ENCODE measurements at places on chromosomes 16 and 17. TPM values are rescaled to one million over a fixed set of nuclear protein-coding genes. Genes with fewer than 3 reads are reported as not detected.

DNA sequence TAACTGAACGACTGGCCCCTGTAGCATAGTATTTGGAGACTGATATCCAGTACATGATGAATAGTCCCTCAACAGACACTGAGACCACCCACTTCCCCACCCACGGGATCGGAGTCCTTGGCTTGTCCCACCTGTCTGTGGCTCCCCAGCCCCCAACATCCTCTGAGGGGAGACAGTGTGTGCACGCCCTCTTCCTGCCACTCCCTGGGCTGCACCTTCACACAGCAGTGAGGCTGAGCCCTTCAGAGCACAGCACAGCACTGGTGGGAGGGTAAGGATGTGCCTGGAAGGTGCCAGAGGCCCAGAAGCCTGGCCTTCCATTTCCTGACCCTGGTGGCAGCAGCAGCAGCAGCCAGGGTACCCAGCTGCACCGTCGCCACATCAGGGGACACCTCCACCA lies 11.0 kb downstream of the DNASE1 start:
- DNase-seq = no peak

Gene KRTAP2-2
- not detected for total RNA-seq

DNA sequence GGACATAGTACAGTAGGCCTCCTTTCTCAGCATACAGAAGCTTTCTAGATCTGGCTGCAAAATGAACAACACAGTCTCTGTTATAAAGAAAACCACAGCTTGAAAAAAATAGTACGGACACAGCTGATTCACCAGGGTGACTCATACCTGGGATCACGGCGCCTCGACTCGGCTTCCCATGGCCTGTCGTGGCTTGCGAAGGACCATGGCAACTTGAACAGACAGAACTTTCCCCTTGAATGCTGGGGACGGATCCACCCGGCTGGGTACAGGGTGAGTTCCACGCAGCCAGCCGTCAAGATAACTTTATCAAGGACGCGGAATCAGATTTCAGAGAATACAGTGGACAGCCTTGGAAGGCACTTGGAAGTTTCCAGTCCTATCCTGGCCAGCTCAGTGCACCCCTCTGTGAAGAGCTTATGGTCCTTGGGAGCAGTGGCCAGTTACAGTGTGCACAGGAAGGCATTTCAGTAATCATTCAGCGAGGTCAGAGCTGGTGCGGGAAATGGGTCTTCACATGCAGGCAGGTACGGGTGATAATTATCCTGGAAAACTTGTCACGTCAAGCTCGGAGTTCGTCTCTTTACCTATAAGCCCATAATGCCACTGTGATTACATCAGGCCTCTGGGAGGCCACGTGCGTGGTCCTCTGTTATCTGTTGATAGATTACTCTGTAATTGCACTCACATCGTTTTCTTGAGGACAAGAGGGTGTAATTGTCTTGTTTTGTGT lies 57.9 kb upstream of the MAF start:
- peak; percentile 83 for DNase-seq

Gene GNG13
- total RNA-seq = 0.52 TPM

Gene SLFN12L
- total RNA-seq = 5.6 TPM

GRCh38 chr16:3089717-3090592 lies 9.1 kb downstream of the ZSCAN10 start:
- no peak for DNase-seq

Gene POLR3K
- total RNA-seq = 14.9 TPM

DNA sequence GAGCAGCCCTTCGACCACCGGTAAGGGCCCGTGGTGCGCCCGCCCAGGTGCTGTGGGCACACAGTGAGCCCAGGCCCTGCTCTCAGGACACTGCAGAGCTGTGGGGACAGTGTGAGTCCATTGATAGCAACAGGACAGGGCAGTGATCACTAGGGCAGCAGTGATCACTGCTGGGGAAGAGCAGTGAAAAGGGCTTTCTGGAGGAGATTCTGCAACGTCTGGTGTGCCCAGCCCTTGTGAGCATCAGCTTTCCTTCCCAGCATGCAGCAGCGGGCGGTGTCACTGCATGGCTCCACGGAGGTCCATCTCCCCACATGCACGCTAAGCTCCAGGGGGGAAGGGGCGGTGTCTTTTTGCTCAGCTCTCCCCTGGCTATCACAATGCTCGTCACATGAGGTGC lies 32.1 kb downstream of the MAP1LC3B start:
- DNase-seq = no peak

Gene RHBDL3
- 0.99 TPM for total RNA-seq

DNA sequence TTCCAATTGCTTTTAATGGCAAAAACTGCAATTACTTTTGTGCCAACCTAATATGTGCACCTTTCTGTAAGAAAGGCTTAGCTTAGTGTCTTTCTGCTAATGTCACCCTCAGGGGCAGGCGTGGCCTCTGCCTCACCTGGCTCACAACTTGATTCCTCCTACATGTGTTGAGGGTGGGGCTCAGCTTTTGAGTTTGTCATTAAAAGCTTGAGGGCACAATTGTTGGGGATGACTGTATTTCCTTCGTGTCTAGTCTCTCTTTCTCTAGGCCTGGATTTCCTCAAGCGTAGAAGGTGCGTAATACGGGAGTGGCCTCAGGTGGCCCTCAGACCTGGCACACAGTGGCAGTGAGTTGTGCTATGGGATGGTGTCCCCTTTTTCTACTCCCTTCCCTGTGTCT lies 94.4 kb downstream of the CLEC16A start:
- no peak for DNase-seq

- no peak for DNase-seq
Observed at GRCh38 chr16:83198977-83199376, 572.2 kb downstream of the CDH13 start.

Gene C16orf89
- 10.0 TPM for total RNA-seq

Gene BRD7
- total RNA-seq = 63.7 TPM

- no peak for DNase-seq
Observed at GRCh38 chr17:9987779-9988585, 82.9 kb upstream of the RCVRN start.

Gene DNAH2
- total RNA-seq = 1.5 TPM

GRCh38 chr16:47359478-47359877 lies 101.4 kb downstream of the ITFG1 start:
- DNase-seq = no peak

- no peak for DNase-seq
Observed at GRCh38 chr17:3759597-3760216, 36.0 kb downstream of the HASPIN start.

- DNase-seq = no peak
Observed at GRCh38 chr16:68284847-68285246, 20.5 kb downstream of the SLC7A6 start.

Gene CCL2
- 31.7 TPM for total RNA-seq

GRCh38 chr17:7416323-7416722 lies 3.8 kb upstream of the SPEM1 start:
- no peak for DNase-seq

Gene LGALS9B
- not detected for total RNA-seq

Gene PSKH1
- 31.2 TPM for total RNA-seq

Gene ATMIN
- 42.9 TPM for total RNA-seq

Gene GSDMA
- 2.4 TPM for total RNA-seq

DNA sequence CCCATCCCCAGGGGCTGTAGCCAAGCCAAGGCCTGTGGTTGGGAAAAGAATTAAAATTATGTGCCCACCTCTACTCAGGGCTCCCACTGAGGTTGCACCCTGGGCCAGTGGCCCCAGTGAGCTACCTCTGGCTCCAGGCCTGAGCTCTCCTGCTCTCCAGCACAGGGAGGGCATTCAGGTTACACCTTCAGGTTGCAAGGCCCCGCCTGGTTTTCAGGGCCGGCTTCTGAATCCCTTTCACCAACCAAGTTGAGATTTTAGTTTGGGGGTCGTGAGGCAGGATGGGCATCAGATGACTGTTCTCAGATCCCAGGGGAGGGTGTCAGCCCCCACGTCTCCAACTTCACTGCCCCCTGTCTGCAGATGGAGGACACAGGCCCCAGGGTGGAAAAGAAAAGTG lies 8.0 kb upstream of the KATNB1 start:
- no peak for DNase-seq

- no peak for DNase-seq
Observed at GRCh38 chr17:38428643-38429371, 543 bp downstream of the ARHGAP23 start.

Gene TMEM92
- 3.0 TPM for total RNA-seq

Gene RSL1D1
- 170 TPM for total RNA-seq

Gene TP53TG3B
- total RNA-seq = not detected

DNA sequence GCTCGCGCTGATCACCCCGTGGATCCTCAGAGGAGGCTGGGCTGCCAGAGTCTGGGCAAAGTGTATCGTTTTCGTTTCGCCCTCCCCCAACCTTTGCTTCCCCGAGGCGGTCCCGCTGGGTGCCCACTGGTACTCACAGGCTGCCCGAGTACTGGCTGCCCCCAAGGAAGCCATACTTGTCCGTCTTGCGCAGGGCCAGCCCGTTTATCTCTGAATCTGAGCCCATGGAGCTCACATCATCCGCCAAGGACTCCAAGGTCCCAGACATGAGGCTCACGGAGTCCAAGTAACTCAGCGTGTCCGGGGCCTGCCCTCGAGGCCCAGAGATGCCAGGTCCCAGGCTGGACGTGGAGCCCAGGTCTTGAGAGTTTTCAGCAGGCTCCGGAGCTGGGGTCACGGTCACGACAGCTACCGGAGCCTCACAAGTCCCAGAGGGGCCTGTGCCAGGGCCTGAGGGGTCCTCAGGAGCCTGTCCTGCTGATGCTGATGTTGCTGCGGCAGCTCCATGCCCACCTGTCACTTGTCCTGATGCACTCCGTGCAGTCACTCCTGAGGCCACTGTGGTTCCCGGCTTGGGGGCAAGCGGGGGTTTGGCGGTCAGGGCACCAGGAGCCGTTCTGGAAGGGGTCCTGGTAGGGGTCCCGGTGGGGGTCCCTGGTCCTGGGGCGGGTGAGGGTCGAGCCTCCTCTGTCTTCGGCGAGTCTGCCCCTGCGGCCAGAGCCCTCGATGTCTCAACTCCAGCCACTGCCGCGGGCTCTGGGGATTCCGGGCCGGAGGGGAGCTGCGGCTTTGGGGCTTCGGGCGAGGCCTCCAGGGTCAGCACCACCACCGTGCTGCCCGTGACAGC lies 980 bp downstream of the TBC1D10B start:
- DNase-seq = no peak

DNA sequence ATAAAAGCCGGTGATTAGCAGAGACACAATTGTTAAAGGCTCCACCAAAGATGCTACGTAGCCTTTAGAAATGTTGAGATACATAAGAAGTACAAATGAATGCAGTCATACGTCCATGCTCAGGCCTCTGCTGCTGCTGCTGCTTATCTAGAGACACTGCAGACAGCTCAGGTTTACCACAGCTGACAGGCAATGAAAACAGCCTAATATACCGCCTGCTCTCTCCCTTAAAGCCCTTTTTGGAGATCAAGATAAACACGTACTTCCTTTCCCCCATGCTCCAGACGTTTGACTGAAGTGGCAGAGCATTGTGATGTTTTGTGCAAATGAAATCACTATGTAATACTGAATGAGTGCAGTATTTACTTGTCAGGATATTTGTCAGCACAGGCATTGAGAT lies 185.3 kb downstream of the AATF start:
- no peak for DNase-seq

Gene GFAP
- total RNA-seq = 0.81 TPM

- peak; percentile 94 for DNase-seq
Observed at GRCh38 chr17:83109793-83110645, 30.6 kb downstream of the METRNL start.

- no peak for DNase-seq
Observed at GRCh38 chr17:19387921-19388521, 1.0 kb upstream of the MFAP4 start.

DNA sequence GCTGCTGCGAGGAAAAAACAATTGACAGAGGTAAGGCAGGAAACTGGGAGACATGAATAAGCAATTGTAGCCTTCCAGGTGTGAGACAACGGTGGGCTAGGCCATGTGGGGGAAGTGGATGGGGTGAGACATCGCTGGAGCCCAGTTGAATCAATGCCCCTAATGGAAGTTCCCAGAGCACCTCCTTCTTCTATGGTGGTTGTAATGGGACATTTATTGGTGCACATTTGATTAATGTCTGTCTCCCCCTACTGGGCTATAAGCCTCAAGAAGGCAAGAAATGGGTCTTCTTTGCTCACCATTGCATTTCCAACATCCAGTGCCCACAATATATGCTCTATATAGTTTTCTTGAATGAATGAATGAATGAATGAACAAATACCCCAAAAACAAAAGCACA lies 22.7 kb upstream of the CD300E start:
- no peak for DNase-seq

Gene SLC5A11
- total RNA-seq = 0.70 TPM

Gene APOH
- total RNA-seq = 0.89 TPM

- DNase-seq = no peak
Observed at GRCh38 chr17:32869345-32870026, 7.4 kb downstream of the MYO1D start.

Gene SULT1A2
- 2.9 TPM for total RNA-seq

DNA sequence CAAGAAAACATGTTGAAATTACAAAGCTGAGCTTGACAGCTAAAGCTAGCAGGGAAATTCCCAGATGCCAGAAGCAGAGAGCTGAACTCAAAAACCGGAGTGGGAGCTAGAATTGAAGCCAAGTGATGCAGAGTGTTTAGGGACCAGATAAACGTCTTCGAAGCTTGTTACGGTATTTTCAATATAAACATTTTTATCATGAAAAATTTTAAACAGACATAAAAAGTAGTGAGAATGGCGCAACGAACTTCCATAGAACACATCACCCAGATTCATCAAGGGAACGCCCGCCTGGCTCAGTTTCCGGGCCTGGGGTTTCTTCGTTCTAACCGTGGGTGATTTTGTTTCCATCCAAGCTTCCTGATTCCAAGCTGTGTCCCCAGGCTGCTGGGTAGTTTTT lies 18.1 kb downstream of the SPNS2 start:
- no peak for DNase-seq

- DNase-seq = no peak
Observed at GRCh38 chr17:47640076-47640475, 9.6 kb upstream of the KPNB1 start.

Gene INPP5K
- total RNA-seq = 50.7 TPM

DNA sequence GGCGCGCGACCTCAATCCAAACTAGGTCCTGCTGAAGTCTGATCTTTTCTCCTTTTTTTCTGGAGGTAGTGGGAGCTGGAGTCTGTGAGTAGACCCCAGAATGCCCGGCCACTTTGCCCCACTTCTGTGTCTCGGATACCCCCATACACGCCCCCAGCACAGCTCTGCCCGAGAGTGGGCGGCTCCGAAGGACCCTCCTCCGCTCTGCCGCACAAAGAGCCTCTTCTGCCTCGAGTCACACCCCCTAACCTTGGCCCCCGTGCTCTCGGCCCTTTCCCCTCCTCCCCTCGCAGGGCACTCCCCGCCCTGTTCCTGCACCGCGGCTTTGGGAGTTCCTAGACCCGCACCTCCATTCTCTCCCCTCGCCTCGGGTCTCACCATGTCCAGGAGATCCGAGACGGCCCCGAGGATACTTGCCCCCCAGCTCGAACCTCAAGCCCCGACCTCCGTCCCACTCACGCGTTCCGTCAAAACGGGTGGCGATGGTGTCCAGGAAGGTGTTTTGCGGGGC lies 476 bp downstream of the KCNH4 start:
- no peak for DNase-seq

Gene CES3
- total RNA-seq = 0.29 TPM

DNA sequence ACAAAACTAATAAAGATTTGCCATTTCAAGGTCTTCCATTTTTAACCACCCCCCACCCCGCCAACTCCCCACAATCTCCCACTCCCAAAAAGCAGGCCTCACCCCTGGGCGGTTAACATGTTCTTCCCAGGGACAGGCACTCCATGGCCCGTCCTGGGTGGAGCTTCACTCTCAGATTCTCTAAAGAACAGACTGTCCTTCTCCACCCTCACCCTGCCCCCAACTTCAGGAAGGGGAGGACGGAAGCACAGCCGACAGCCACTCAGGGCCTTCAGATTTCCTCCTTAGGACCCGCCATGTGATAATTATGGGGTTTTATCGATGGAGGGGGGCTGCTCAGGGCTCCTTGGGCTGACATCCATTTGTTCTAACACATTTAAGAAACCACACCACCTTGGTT lies 61.9 kb downstream of the ZFHX3 start:
- peak; percentile 58 for DNase-seq

Gene TBC1D3H
- total RNA-seq = not detected

Data from ureter (tissue), 1 donor.